ENCODE measurements at places on chromosomes 4 and X. TPM values are rescaled to one million over a fixed set of nuclear protein-coding genes. Genes with fewer than 3 reads are reported as not detected.

CXorf49 gene
- not detected for total RNA-seq

TLR8 gene
- total RNA-seq = not detected

TLR1 gene
- total RNA-seq = 3.7 TPM

ATP10D gene
- total RNA-seq = 64.6 TPM

REELD1 gene
- not detected for total RNA-seq

HELT gene
- total RNA-seq = not detected

WNK3 gene
- 0.32 TPM for total RNA-seq

CXCL5 gene
- total RNA-seq = not detected

YY2 gene
- total RNA-seq = 1.5 TPM

PLP2 gene
- 68.5 TPM for total RNA-seq

SH2D1A gene
- not detected for total RNA-seq

POU3F4 gene
- not detected for total RNA-seq

PRDM5 gene
- total RNA-seq = 19.0 TPM

ADH6 gene
- total RNA-seq = not detected

GLRA2 gene
- total RNA-seq = not detected

ADH1C gene
- not detected for total RNA-seq

SHISA3 gene
- total RNA-seq = not detected

ZAR1 gene
- total RNA-seq = not detected

INTS6L gene
- total RNA-seq = 15.3 TPM

CHM gene
- total RNA-seq = 29.6 TPM

MAGEA9B gene
- total RNA-seq = not detected

ARAP2 gene
- 13.1 TPM for total RNA-seq

NSG1 gene
- total RNA-seq = 17.5 TPM

GAGE12E gene
- total RNA-seq = not detected

PRSS48 gene
- 0.17 TPM for total RNA-seq

GPRASP1 gene
- total RNA-seq = 1.3 TPM

MAGEB10 gene
- total RNA-seq = not detected

NR0B1 gene
- not detected for total RNA-seq

AVPR2 gene
- not detected for total RNA-seq

RAB40AL gene
- 1.3 TPM for total RNA-seq

MGST2 gene
- total RNA-seq = 14.7 TPM

C1QTNF7 gene
- not detected for total RNA-seq

CENPI gene
- total RNA-seq = 2.2 TPM

WAS gene
- 1.1 TPM for total RNA-seq
